Hematopoietic multipotent progenitor cell treated with erythropoietin and hydrocortisone succinate and interleukin-3 and kit ligand, for 17 days (in vitro differentiated cells): ENCODE measurements at places on chromosomes 11 and 22.

GRCh38 chr11:68692115-68692514 lies 7.8 kb downstream of the GAL start:
- DNase-seq: no peak

GRCh38 chr22:33829546-33830280 lies 90.6 kb downstream of the LARGE1 start:
- DNase-seq: no peak

GRCh38 chr11:118430956-118431355 lies 5.3 kb upstream of the KMT2A start:
- no peak for DNase-seq

GRCh38 chr11:109902764-109903433 lies 190.3 kb upstream of the ZC3H12C start:
- DNase-seq: no peak

DNA sequence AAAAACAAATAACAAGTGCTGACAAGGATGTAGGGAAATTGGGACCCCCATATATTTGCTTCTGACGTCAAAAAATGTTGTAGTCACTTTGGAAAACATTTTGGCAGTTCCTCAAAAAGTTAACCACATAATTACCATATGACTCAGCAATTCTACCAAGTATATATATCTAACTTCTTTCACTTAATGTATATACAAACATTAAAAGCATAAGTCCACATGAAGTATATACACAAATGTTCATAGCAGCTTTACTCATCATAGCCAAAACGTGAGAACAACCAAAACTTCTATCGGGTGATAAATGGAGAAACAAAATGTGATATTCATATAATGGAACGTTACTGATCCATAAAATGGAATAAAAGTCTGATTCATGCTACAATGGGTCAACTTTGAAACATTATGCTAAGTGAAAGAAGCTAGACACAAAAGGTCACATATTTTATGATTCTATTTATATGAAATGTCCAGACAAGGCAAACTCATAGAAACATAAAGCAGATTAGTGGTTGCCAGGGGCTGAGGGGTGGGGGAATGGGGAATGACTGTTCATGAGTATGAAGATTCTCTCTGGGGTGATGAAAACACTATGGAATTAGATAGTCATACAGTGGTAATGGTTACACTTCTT lies 48.7 kb upstream of the TEAD1 start:
- no peak for DNase-seq

DNA sequence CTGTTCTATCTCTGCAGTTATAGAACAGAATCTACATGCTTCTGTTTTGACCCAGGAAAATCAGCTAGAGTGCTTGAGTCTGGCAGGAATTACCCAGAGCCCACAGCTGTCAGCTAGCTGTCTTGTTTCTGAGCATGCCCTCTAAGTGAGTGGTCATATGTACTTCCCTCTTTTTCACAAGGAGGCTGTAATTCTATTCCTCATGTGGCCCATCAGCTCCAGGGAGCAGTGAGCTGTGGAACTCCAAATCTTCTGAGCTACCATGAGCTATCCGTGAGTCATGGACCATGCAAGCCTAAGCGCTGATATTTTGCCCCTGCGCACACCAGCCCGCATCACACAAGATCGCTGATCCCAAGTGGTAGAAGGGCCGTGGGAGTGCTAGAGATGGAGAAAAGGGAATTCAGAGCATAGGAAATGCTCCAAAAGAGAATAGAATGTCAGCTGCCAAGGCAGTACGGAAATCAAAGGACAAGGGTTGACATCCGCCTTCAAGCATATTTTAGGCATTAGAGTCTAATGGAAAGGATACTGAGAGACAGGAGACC lies 5.4 kb downstream of the FJX1 start:
- no peak for DNase-seq
